CD14-positive monocyte (primary cell): ENCODE measurements at places on chromosomes 2 and 18. TPM values are rescaled to one million over a fixed set of nuclear protein-coding genes. Genes with fewer than 3 reads are reported as not detected.
A peak's percentile ranks its signal among the peaks of the same experiment; 100 is the strongest.

GRCh38 chr2:161796192-161796591 lies 172.0 kb downstream of the SLC4A10 start:
- H3K27ac ChIP-seq: no peak overlapping the region
- H3K4me1 ChIP-seq: no peaks in the 10 kb centered on the region
- no peak overlapping the region for H3K4me3 ChIP-seq
- H3K27me3 ChIP-seq: no peaks in the 10 kb centered on the region
- DNase-seq: no peak

DNA sequence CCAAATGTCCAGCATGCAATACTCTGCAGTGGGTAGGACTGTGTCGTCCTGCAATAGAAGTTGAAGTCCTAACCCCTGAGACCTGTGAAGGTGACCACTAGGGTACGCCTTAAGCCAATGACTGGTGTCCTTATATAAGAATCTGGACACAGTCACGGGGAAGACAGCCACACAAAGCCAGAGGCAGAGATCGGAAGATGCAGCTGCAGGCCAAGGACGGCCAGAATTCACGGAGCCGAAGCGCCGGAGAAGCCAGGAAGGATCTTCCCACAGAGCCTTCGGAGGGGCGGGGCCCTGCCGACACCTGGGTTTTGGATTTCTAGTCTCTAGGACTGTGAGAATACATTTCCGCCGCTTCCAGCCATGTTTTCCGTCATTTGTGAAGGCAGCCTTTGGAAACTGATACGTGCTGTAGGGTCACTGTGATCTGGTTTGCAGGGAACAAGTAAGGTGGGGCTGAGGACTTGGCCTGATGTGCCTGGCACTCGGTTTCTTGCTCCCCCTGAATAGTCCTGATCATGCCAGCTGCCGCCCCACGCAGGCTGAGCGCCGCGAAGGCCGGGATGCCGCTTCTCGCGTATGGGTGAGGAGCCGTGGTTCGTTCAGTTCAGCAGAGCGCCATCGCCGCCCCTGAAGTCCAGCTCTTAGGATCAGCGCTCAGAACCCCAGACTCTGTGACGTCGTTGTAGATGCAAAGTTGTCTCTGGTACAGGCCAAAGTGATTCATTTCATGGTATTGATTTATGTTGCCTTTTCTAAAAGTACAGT lies 38.7 kb downstream of the PTGR3 start:
- no peak overlapping the region for H3K4me3 ChIP-seq
- H3K36me3 ChIP-seq: no peaks in the 10 kb centered on the region
- H3K27me3 ChIP-seq: no peaks in the 10 kb centered on the region
- H3K4me1 ChIP-seq: peaks cover 5% of the 10 kb centered on the region

- DNase-seq: no peak
- no peak overlapping the region for H3K27ac ChIP-seq
- no peaks in the 10 kb centered on the region for H3K27me3 ChIP-seq
- no peak overlapping the region for H3K4me3 ChIP-seq
These were observed 132.0 kb downstream of the EML6 start for GRCh38 chr2:54855434-54855833.

- no peak overlapping the region for H3K27ac ChIP-seq
- no peaks in the 10 kb centered on the region for H3K27me3 ChIP-seq
- H3K36me3 ChIP-seq: no peaks in the 10 kb centered on the region
- peaks cover 34% of the 10 kb centered on the region for H3K4me1 ChIP-seq
- no peak for DNase-seq
- no peak overlapping the region for H3K4me3 ChIP-seq
These were observed 291.3 kb upstream of the FBXO11 start for GRCh38 chr2:48197618-48198017.

- no peaks in the 10 kb centered on the region for H3K36me3 ChIP-seq
- H3K27ac ChIP-seq: peak overlapping the region; percentile 6
- DNase-seq: no peak
These were observed 20.8 kb upstream of the MGAT5 start for GRCh38 chr2:134232868-134233727.

- no peaks in the 10 kb centered on the region for H3K27me3 ChIP-seq
- H3K36me3 ChIP-seq: peaks cover 99% of the 10 kb centered on the region
- H3K27ac ChIP-seq: no peak overlapping the region
- no peak overlapping the region for H3K4me3 ChIP-seq
- no peaks in the 10 kb centered on the region for H3K4me1 ChIP-seq
- DNase-seq: no peak
These were observed 86.1 kb downstream of the INPP5D start for GRCh38 chr2:233146194-233146593.

GRCh38 chr2:37892436-37893114 lies 32.5 kb upstream of the RMDN2 start:
- peak overlapping the region; percentile 72 for H3K27ac ChIP-seq
- no peak overlapping the region for H3K4me3 ChIP-seq
- peak; percentile 55 for DNase-seq

- no peak overlapping the region for H3K4me3 ChIP-seq
- no peak for DNase-seq
- H3K27ac ChIP-seq: no peak overlapping the region
These were observed 98.7 kb upstream of the VWC2L start for GRCh38 chr2:214311931-214312749.

GRCh38 chr2:68340226-68341061 lies 20.7 kb upstream of the CNRIP1 start:
- H3K4me3 ChIP-seq: no peak overlapping the region
- no peak overlapping the region for H3K27ac ChIP-seq
- H3K4me1 ChIP-seq: peaks cover 17% of the 10 kb centered on the region
- H3K36me3 ChIP-seq: no peaks in the 10 kb centered on the region
- H3K27me3 ChIP-seq: no peaks in the 10 kb centered on the region

- H3K36me3 ChIP-seq: peaks cover 96% of the 10 kb centered on the region
- no peak for DNase-seq
- no peak overlapping the region for H3K4me3 ChIP-seq
- H3K27ac ChIP-seq: no peak overlapping the region
- no peaks in the 10 kb centered on the region for H3K27me3 ChIP-seq
- H3K4me1 ChIP-seq: no peaks in the 10 kb centered on the region
These were observed 37.0 kb downstream of the PUM2 start for GRCh38 chr2:20313659-20314058.

DNA sequence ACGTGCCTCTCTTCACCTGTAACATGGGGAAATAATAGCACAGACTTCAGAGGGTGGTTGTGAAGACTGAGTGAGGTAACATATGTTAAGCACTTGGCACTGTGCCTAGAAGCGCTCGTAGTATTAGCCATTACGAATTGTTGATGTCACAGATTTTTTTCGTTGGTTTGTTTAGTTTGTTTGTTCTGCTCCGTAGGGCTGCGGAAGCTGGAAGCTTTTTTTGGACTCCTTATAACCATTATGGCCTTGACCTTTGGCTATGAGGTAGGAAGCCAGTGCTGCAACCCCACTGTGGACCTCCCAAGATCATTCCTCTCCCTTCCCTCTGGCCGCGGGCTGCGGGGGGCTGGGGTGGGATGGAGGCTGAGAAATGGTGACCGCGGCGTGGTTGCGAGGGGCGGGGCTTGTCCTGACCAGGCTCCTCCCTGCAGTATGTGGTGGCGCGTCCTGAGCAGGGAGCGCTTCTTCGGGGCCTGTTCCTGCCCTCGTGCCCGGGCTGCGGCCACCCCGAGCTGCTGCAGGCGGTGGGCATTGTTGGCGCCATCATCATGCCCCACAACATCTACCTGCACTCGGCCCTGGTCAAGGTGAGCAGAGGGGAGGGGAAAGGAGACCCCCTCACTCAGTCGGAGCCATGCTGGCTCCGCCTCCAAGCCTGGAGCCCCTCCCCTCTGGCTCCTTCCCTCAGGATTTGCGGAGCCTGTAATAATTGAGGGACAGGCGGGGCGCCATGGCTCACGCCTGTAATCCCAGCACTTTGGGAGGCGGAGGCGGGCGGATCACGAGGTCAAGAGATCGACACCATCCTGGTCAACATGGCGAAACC lies 5.5 kb downstream of the SLC11A1 start:
- peak; percentile 79 for DNase-seq
- no peaks in the 10 kb centered on the region for H3K27me3 ChIP-seq
- H3K4me1 ChIP-seq: peaks cover 98% of the 10 kb centered on the region
- peaks cover 80% of the 10 kb centered on the region for H3K36me3 ChIP-seq
- peak overlapping the region; percentile 73 for H3K27ac ChIP-seq

GRCh38 chr2:213243189-213244044 lies 40.8 kb upstream of the SPAG16 start:
- H3K27me3 ChIP-seq: no peaks in the 10 kb centered on the region
- no peak overlapping the region for H3K4me3 ChIP-seq
- no peaks in the 10 kb centered on the region for H3K4me1 ChIP-seq
- H3K27ac ChIP-seq: no peak overlapping the region
- DNase-seq: no peak

GRCh38 chr2:66481100-66481549 lies 46.2 kb downstream of the MEIS1 start:
- H3K36me3 ChIP-seq: no peaks in the 10 kb centered on the region
- peak; percentile 27 for DNase-seq
- no peaks in the 10 kb centered on the region for H3K27me3 ChIP-seq
- H3K27ac ChIP-seq: no peak overlapping the region
- peaks cover 8% of the 10 kb centered on the region for H3K4me1 ChIP-seq

DNA sequence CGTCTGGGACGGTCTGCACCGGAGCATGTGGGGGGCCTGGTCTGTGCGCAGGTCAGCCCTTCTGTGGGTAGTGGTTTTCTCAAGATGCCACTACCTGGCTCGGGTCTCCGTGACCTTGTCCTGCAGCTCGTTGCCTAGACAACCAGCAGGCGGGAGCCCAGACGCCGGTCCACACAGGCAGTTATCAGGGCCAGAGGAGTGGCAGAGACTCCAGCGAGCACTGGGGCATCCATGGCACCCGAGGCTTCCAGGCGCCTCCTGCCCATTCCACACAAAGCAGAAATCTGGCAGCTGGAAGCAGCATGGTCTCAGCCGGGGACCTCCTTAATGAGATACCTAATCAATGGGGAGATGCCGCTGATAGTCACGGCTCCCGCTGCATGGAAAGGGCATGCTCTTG lies 156.1 kb downstream of the FAM210A start:
- no peak overlapping the region for H3K4me3 ChIP-seq
- no peak for DNase-seq
- no peaks in the 10 kb centered on the region for H3K27me3 ChIP-seq
- no peak overlapping the region for H3K27ac ChIP-seq
- H3K4me1 ChIP-seq: peaks cover 42% of the 10 kb centered on the region

DNA sequence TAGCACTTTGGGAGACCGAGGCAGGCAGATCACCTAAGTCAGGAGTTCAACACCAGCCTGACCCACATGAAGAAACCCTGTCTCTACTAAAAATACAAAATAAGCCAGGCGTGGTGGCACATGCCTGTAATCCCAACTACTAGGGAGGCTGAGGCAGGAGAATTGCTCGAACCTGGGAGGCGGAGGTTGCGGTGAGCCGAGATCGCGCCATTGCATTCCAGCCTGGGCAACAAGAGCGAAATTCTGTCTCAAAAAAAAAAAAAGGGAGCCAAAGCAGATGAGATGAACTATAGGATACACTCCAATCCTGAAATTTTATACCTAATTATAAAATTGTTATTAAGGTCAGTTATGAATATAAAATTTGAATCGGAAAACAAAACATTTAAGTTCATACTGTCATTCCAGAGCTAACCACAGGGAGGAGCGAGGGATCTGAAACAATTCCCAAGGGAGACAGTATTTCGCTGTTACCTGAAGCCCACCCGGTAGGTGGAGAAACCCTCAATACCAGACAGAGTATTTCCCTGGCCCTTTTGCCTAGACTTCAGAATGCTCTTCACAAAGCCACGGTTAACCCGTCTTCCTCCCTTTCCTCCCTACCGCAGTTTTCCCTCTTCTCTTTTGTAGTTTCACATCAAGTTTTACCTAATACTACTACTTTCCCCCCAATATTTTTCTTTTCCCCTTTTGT lies 1.4 kb downstream of the PPM1G start:
- no peaks in the 10 kb centered on the region for H3K27me3 ChIP-seq
- H3K4me3 ChIP-seq: no peak overlapping the region
- H3K27ac ChIP-seq: no peak overlapping the region
- no peak for DNase-seq
- peaks cover 22% of the 10 kb centered on the region for H3K36me3 ChIP-seq

DNA sequence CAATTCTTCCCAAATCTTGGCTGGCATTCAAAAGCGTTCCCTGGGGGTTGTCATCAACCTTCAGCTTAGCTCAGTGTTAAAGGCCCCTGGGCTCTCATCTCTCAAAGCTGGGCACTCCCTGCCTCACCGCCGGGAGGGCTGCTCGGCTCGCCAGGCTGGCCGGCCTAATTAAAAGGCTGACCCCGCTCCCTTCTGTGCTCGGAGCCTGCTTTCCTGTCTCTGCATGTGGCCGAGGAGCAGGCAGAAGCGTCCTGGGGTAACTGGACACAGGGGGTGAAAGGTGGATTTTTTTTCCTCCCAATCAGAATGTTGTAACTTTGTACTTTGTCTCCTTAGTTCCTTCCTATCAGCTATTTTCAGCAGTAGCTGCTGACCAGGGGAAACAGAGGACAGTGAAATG lies 231.1 kb downstream of the GBX2 start:
- H3K27me3 ChIP-seq: no peaks in the 10 kb centered on the region
- H3K4me1 ChIP-seq: no peaks in the 10 kb centered on the region
- no peaks in the 10 kb centered on the region for H3K36me3 ChIP-seq
- DNase-seq: no peak

DNA sequence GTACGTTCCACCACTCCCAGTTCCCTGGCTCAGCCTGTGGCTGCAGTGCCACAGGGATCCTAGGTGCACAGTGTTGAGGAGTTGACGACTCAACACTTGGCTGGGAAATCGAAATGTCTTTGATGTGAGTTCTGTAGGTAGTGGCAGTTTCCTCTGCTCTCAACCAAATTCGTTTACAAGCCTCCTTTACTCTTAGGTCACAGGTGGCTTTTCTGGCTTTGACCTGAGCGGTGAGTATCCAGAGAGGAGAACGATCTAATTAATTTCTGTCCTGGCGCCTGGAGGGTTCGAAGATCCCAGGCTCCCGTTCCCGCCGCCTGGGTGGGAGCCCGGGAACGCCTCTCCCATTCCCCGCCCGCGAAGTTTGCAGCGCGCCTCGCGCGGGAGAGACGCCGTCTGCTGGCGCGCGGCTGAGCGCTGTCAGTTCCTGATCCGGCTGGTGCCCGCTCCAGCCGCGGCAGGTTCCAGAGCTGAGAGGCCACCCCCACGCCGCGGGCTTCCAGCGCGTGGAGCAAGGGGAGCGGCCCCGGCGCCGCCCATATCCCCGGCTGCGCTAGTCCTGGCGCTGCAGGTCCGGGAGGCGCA lies at the start of gene LAMA3:
LAMA3 (plus strand) TSS at position 423 of the 585 bp plus-strand sequence. CDS start 231 bp downstream, outside the sequence.
- H3K4me3 ChIP-seq: no peak within 1 kb of the TSS
- no peak for DNase-seq
- peaks cover 30% of the 10 kb centered on the region for H3K27me3 ChIP-seq
- peaks cover 11% of the 10 kb centered on the region for H3K4me1 ChIP-seq

- H3K27me3 ChIP-seq: no peaks in the 10 kb centered on the region
- no peaks in the 10 kb centered on the region for H3K36me3 ChIP-seq
- H3K27ac ChIP-seq: no peak overlapping the region
These were observed 11.6 kb upstream of the RPE start for GRCh38 chr2:209990838-209991237.

- H3K4me1 ChIP-seq: peaks cover 52% of the 10 kb centered on the region
- peak overlapping the region; percentile 100 for H3K27ac ChIP-seq
- no peak overlapping the region for H3K4me3 ChIP-seq
- no peaks in the 10 kb centered on the region for H3K27me3 ChIP-seq
- no peak for DNase-seq
These were observed 58.1 kb downstream of the INPP4A start for GRCh38 chr2:98502556-98503335.

The MOB4 gene
- polyA plus RNA-seq: 6.8 and 14.8 TPM in 2 replicates

The ITGA4 gene
- 55.1 and 84.1 TPM in 2 replicates for polyA plus RNA-seq

The PGAP1 gene
- polyA plus RNA-seq: 0.11 and 0.81 TPM in 2 replicates

The RNF152 gene
- 0.03 TPM for polyA plus RNA-seq

The ONECUT2 gene
- polyA plus RNA-seq: not detected in 2 replicates

The LIMS2 gene
- 1.3 TPM for polyA plus RNA-seq

The CRYGC gene
- not detected in 2 replicates for polyA plus RNA-seq

The DYNAP gene
- polyA plus RNA-seq: not detected

The TXNDC2 gene
- polyA plus RNA-seq: 0.10 and 0.36 TPM in 2 replicates

The RIT2 gene
- not detected in 2 replicates for polyA plus RNA-seq

The M1AP gene
- polyA plus RNA-seq: 1.8 TPM

The VWA3B gene
- not detected in 2 replicates for polyA plus RNA-seq

The VAMP8 gene
- 201 and 260 TPM in 2 replicates for polyA plus RNA-seq
